Body of pancreas (tissue), 4 donors: ENCODE measurements at places on chromosomes 16 and 17. TPM values are rescaled to one million over a fixed set of nuclear protein-coding genes. Genes with fewer than 3 reads are reported as not detected.
A peak's percentile ranks its signal among the peaks of the same experiment; 100 is the strongest.

HSD11B2 gene
- 13.8 TPM for total RNA-seq

CAVIN1 gene
- 75.8 TPM for total RNA-seq

OR3A3 gene
- not detected for total RNA-seq

SHBG gene
- not detected for total RNA-seq

DPH1 gene
- 34.8 TPM for total RNA-seq

CMTM1 gene
- not detected for total RNA-seq

TMEM238L gene
- total RNA-seq = not detected

ASPA gene
- 0.78 TPM for total RNA-seq

GRCh38 chr16:49837688-49838410 is 18.1 kb downstream of the ZNF423 start:
- DNase-seq = no peak
- H3K4me3 ChIP-seq = no peak overlapping the region
- H3K4me1 ChIP-seq = peaks cover 21% of the 10 kb centered on the region
- no peaks in the 10 kb centered on the region for H3K27me3 ChIP-seq
- H3K27ac ChIP-seq = no peak overlapping the region

GRCh38 chr17:77841742-77842527 is 116.6 kb upstream of the TNRC6C start:
- no peak overlapping the region for H3K27ac ChIP-seq
- H3K4me3 ChIP-seq = no peak overlapping the region
- no peak for DNase-seq
- H3K36me3 ChIP-seq = no peaks in the 10 kb centered on the region

DNA sequence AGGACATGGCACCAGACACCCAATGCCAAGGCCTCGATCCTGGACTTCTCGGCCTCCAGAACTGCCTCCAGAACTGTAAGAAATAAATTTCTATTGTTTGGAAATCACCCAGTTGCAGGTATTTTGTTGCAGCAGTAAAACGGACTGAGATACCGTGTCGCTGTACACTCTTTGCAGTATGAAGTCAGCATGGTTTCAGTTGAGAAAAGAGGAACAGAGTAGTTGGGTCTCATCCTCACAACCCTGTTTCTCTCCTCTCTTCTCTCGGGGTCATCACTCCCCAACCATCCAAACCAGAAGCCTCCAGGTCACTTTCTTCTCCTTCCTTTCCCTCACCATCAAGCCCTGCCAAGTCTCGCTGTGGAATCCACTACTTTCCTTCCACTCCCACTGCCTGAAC is 77.8 kb downstream of the ADCY9 start:
- DNase-seq = no peak
- no peak overlapping the region for H3K27ac ChIP-seq

DNA sequence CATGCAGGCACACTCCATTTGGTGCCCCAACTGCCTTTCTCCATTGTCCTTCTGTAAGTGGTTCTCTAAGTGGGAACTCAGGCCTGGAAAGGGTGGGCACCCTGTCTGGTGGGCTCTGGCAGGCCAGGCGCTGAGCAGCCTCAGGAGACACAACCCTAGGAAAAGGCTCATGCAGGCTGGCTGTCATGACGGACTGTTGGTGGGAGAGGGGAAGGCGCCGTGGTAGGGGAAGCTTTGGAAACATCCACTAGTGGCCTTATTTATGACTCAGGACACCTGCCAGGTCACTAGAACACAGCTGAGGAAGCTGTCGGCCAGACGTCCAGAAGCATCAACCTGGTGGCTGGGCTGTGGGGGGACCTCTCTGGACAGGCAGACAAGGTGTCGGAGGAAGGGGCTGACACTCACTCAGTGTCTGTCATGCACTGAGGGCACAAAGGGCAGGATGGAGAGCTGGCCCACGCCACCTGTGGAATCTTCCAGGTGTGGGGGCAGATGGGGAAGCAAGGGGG is 216.0 kb downstream of the SEC14L1 start:
- H3K4me1 ChIP-seq = peaks cover 9% of the 10 kb centered on the region
- H3K36me3 ChIP-seq = no peaks in the 10 kb centered on the region
- H3K27ac ChIP-seq = no peak overlapping the region
- DNase-seq = peak; percentile 31

- H3K27me3 ChIP-seq = no peaks in the 10 kb centered on the region
- no peak overlapping the region for H3K4me3 ChIP-seq
- no peak overlapping the region for H3K27ac ChIP-seq
- DNase-seq = no peak
- H3K36me3 ChIP-seq = peaks cover 7% of the 10 kb centered on the region
Measured at GRCh38 chr17:42573095-42573494, 4.4 kb downstream of the PSMC3IP start.

DNA sequence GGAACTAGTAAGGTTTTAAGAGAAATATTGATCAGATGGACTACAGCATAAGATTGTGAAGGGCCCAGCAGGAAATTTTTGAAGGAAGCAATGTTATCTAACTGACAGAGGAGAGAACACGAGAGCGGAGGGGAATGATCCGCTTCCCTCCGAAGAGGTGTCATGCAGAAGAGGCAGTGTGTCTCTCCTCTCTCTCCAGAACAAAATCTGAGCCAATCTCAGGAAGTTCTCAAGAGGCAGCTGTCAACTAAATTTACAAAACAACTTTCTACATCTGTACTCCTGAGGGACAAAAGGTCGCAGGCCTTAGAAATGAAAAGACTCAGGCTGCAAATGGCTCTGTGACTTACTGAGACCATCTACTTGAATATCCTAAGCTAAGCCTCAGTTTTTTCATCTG is 224.6 kb upstream of the CDH5 start:
- no peak for DNase-seq
- H3K36me3 ChIP-seq = no peaks in the 10 kb centered on the region
- H3K4me3 ChIP-seq = no peak overlapping the region
- no peak overlapping the region for H3K27ac ChIP-seq
- H3K27me3 ChIP-seq = no peaks in the 10 kb centered on the region
- no peaks in the 10 kb centered on the region for H3K4me1 ChIP-seq

DNA sequence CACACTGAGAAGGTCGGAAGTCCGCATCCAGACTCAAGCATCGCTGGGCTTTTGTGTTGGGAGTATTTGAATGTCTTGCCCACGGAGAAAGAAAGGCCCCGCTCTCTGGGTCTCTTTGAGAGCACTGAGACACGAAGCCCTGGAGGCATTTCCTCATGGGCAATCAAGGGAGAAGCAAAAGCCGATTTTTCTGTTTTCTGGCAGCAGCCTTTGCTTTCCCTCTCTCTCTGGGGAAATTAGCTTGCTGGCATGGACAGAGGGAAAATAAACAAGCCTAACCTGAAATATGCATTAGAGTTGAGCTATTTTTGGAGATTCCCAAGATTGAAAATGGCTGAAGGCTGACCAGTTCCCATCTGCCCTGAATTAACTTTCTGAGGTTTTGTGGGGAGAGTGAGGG is 238.7 kb downstream of the HAPSTR1 start:
- H3K27me3 ChIP-seq = no peaks in the 10 kb centered on the region
- DNase-seq = no peak
- H3K27ac ChIP-seq = no peak overlapping the region
- no peaks in the 10 kb centered on the region for H3K36me3 ChIP-seq

DNA sequence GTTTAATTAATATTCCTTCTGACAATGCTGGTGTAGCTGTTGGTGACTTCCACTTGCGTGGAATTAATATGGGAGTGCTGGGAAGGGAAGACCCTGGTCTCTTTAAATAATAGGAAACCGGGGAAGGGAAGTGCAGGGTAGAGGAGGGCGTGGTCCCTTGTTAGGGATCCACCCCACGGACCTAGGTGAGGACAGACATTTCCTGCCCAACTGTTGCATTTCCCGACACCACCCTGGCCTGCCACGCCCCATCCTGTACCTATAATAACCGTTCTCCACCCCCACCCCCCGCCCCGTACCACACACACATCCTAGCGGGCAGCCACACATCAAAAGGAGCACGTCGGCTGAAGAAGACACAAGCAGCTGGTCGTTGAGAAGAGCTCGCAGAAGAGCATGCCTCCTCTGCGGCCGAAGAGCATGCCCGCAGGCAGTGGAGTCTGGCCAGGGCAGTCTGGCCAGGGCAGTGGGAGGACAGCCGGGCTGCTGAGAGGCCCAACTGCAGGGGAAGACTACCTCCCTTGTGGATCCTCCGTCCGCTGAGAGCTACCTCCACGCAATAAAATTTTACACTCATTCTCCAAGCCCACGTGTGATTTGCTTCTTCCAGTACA is 36.8 kb upstream of the MMD start:
- no peaks in the 10 kb centered on the region for H3K36me3 ChIP-seq
- H3K4me1 ChIP-seq = no peaks in the 10 kb centered on the region
- no peaks in the 10 kb centered on the region for H3K27me3 ChIP-seq
- no peak overlapping the region for H3K27ac ChIP-seq
- H3K4me3 ChIP-seq = no peak overlapping the region

GRCh38 chr16:81711657-81712319 is 67.3 kb upstream of the PLCG2 start:
- peaks cover 16% of the 10 kb centered on the region for H3K4me1 ChIP-seq
- no peaks in the 10 kb centered on the region for H3K36me3 ChIP-seq
- DNase-seq = no peak
- no peak overlapping the region for H3K27ac ChIP-seq
- no peak overlapping the region for H3K4me3 ChIP-seq

DNA sequence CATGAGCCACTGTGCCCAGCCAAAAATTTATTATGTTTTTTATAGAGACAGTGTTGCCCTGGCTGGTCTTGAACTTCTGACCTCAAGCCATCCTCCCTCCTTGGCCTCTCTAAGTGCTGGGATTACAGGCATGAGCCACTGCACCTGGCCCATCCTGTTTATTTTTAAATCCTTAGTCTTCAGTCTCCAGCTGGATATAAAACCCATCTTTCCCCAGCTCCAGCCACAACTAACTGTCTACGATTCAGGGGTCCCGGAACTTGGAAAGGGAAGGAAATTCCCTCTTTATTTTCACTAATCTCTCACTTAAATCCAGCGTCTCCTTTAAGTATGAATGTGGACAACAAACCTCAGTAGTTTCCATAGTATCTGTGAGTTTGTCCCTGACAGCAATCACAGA is 62.2 kb downstream of the IQCK start:
- DNase-seq = no peak
- H3K27ac ChIP-seq = no peak overlapping the region
- no peaks in the 10 kb centered on the region for H3K27me3 ChIP-seq
- H3K4me3 ChIP-seq = no peak overlapping the region
- H3K4me1 ChIP-seq = peaks cover 4% of the 10 kb centered on the region

GRCh38 chr17:76886395-76886794 is 18.2 kb downstream of the MGAT5B start:
- DNase-seq = no peak
- H3K36me3 ChIP-seq = no peaks in the 10 kb centered on the region
- H3K27ac ChIP-seq = no peak overlapping the region
- no peak overlapping the region for H3K4me3 ChIP-seq
- H3K4me1 ChIP-seq = no peaks in the 10 kb centered on the region

- H3K36me3 ChIP-seq = peaks cover 5% of the 10 kb centered on the region
- no peaks in the 10 kb centered on the region for H3K4me1 ChIP-seq
- H3K4me3 ChIP-seq = no peak overlapping the region
- H3K27me3 ChIP-seq = no peaks in the 10 kb centered on the region
- no peak overlapping the region for H3K27ac ChIP-seq
Measured at GRCh38 chr17:37088913-37089312, 140.2 kb downstream of the AATF start.

- no peak overlapping the region for H3K27ac ChIP-seq
- no peak for DNase-seq
- H3K4me1 ChIP-seq = peaks cover 14% of the 10 kb centered on the region
- H3K4me3 ChIP-seq = no peak overlapping the region
- H3K36me3 ChIP-seq = no peaks in the 10 kb centered on the region
Measured at GRCh38 chr16:67598527-67598926, 36.2 kb downstream of the CTCF start.

GRCh38 chr16:49844359-49844758 is 11.6 kb downstream of the ZNF423 start:
- DNase-seq = no peak
- no peak overlapping the region for H3K4me3 ChIP-seq
- no peaks in the 10 kb centered on the region for H3K4me1 ChIP-seq
- no peaks in the 10 kb centered on the region for H3K36me3 ChIP-seq
- no peaks in the 10 kb centered on the region for H3K27me3 ChIP-seq
